ENCODE measurements at places on chromosomes 2 and 18.

DNA sequence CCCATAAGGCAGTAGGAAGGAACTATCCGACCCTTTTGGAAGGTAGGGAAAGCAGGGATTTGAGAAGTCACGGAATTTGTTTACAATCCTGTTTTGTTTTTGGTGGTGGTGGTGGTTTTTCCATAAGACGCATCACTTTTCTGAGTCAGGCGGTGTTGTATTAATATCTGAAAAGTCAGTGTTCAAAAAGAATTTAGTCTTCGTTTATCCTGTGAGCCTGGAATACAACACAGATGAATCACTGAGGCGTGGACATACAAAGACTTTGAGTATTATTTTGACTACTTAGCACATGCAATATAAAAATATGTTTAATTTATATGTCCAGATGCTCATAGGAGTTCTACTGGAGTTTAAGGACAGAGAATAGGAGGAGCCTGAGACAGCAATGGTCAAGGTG lies 785 bp downstream of the ZNF892 start:
- DNase-seq, result no peak

DNA sequence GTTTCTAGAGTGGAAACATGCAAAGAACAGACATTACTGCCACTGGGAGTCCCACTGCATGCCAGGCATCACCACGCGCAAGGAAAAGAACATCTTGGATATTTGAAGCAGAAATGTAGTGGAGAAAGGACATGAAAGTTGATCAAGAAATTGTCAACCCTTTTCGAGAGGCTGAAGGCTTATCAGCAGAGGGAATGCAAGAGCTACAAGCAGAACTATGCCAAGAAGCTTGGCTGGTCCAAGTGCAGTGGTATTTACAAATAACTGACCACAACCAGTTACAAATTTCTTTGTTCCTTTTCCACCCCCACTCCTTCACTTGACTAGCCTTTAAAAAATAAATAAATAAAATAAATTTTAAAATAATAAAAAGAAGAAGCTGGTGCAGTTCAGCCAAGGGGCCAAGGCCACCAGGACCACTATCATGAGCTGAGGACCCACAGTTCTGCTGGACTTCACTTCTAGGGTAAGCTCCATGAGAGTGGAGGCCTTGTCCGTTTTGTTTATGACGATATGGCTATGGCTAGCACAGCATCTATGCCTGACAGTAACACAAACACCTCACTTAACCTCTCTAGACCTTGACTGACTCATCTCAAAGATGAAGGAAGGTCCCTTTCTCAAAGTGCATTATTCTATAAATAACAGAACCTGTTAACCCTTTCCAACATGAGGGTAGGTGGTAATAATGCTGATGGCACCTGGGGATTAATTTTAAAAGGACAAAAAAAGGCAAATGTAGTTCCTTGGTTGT lies 20.9 kb downstream of the MARCHF4 start:
- no peak for DNase-seq

- DNase-seq, result no peak
These were observed 4.0 kb upstream of the LDLRAD4 start for GRCh38 chr18:13214609-13215008.

DNA sequence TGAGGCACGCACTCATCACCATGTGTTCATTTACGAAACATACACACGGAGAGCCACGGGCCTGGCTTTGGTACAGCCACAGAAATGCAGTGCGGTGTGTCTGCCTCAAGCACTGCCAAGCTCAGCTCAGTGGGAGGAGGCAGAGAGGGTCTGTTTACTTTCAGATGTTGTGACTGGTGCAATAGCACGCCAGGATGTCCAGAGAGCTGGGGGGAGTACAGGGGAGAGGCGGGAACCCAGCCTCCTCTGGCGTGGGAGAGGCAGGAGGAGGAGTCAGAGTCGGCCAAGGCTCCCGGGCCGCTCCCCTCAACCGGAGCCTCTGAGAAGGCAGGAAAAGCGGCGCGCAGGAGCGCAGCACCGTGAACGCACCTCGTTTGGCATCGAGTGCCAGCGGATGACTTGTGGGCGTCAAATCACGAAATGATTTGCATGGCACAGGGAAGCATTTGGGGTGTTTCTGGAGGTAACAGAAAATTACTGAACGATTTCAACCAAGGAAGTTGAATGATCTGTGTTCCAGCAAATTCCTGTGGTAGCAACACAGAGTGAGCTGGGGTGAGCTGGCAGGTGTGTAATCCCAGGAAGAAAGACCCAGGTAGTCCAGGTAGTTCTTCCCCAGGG lies 143.0 kb downstream of the ZNF516 start:
- no peak for DNase-seq

DNA sequence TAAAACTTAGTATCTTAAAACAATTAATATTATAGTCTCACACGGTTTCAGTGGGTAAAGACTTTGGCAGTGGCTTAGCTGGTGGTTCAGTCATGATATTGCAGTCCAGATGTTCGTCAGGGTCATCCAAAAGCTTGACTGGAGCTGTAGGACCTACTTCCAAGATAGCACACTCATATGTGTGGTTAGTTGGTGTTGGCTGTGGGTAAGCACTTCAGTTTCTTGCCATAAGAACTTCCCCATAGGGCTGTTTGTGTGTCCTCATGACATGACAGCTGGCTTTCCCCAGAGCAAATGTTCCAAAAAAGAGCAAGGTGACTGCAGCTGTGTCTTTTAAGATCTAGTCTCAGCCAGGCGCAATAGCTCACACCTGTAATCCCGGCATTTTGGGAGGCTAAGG lies 48.5 kb upstream of the EPC2 start:
- DNase-seq, result no peak

- no peak for DNase-seq
These were observed 72.7 kb downstream of the TWIST2 start for GRCh38 chr2:238920601-238921001.

- DNase-seq, result no peak
These were observed 30.5 kb downstream of the SLC39A10 start for GRCh38 chr2:195687320-195688086.

DNA sequence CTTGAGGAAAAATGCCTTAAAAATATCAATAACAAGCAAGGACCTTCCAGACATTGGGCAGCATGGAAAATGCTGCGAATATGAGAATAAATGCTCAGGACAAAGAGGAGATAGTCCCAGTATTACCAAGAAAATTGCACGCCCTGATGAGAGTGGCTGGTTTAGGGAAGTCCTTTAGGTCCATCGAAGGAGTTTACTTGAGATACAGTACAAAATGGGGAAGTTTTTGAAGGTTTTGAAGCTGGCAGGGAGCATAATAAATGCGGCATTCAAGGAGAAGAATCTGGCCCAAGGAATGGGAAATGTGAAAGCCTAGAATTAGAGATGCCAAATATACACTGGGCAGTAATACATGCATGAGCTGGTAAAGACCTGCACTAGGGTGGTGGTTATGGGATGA lies 90.2 kb upstream of the SPATS2L start:
- no peak for DNase-seq

- DNase-seq, result no peak
These were observed 40.9 kb upstream of the NEB start for GRCh38 chr2:151775057-151775740.

DNA sequence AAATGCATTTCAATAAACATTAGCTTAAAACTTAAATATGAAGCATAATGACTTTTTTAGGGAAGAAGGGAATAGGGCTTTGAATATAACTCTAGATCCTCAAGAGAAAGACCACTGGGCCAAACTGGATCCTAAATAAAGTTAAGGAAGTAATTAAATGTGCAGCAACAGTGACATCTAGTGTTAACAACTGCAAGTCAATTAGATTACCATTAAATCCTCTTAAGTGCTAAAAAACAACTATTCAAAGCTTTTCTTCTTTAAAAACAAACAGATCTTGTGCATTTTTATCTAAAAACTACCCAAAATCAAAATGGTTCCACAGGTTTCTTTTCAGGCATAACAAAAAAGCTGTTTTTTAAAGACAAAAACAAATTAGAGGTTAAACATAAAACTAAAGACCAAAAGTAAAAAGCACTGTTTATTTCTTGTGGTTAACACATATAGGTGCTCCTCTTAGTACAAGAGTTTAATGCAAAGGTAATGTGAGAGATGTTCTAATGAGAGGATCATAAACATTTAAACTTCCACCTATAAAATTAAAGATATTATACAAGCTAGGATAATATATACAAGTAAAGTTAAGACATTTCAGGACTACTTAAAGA lies 111.4 kb downstream of the THADA start:
- DNase-seq, result peak; percentile 52

DNA sequence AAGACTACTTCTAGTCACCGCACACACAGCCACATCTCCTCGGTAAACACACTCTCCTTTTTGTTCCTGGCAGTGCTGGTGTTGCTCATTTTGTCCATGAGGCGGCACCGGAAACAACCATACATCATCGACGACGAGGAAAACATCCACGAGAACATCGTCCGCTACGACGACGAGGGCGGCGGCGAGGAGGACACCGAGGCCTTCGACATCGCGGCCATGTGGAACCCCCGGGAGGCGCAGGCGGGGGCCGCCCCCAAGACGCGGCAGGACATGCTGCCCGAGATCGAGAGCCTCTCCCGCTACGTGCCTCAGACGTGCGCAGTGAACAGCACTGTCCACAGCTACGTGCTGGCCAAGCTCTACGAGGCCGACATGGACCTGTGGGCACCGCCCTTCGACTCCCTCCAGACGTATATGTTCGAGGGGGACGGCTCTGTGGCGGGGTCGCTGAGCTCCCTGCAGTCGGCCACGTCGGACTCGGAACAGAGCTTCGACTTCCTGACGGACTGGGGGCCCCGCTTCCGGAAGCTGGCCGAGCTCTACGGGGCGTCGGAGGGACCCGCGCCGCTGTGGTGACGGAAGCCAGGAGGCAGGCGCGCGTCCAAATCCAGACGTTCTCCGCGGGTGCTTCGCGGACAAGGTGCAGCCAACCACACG lies 221.0 kb downstream of the CDH20 start:
- DNase-seq, result no peak

DNA sequence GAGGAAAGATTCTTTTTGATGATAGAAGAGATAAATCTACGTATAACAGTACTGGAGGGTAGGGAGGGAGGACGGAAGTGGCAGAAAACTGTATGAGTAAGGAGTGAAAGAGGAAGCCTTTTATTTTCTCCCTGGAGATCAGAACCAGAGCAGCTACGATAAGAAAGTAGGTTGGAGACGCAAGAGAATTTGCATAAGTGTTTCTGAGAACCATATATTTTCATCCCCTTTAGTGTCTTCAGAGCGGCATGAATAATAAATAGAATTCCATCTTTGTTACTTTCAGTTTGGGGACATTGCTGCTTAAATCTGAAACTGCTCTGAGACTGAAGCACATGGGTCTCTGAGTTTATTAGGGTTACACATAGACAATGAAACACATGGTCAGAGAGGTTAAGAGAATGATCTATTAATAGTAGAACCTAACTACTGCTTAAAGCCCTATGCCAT lies 230.2 kb upstream of the TNP1 start:
- DNase-seq, result no peak

DNA sequence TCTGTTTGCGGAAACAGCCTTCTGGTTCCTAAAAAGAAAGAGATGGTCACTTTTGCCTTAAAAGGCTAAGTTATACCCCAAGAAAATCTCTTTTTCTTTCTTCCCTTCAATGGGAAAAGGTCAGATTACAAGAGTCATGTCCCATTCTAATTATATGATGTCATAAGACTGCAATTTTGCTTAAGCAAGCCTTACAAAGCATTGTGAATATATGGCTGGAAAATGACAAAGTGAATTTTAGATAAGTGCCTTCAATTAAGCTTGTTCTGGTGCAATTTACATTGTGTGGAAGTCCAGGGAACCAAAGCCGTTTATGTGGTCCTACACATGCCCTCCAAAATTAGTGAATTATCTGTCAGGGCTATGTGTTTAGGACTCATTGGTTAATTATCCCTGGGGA lies 7.6 kb upstream of the BMP10 start:
- DNase-seq, result no peak
